T-helper 17 cell (primary cell): ENCODE measurements at places on chromosomes 2 and 18. TPM values are rescaled to one million over a fixed set of nuclear protein-coding genes. Genes with fewer than 3 reads are reported as not detected.

Gene NAB1
- 29.0 TPM for total RNA-seq

Gene SEMA4C
- total RNA-seq, result 25.5 TPM

Gene BOLL
- not detected for total RNA-seq

Gene PRKAG3
- total RNA-seq, result not detected

Gene TMEM150A
- total RNA-seq, result 7.7 TPM

Gene LYPD6
- not detected for total RNA-seq

Gene NDUFS1
- total RNA-seq, result 30.9 TPM

Gene CYP27C1
- not detected for total RNA-seq

Gene TPO
- total RNA-seq, result 2.4 TPM

Gene SOWAHC
- 1.1 TPM for total RNA-seq

Gene SIX3
- total RNA-seq, result not detected

Gene B3GNT7
- 0.37 TPM for total RNA-seq

Gene TMEM169
- 2.2 TPM for total RNA-seq

Gene G6PC2
- total RNA-seq, result not detected

Gene CGREF1
- total RNA-seq, result not detected

Gene NEB
- total RNA-seq, result 1.7 TPM

Gene CCBE1
- not detected for total RNA-seq

Gene LIMS3
- not detected for total RNA-seq

Gene HOXD3
- total RNA-seq, result not detected

Gene AGAP1
- total RNA-seq, result 16.8 TPM

Gene RIT2
- not detected for total RNA-seq

Gene SULT1C4
- total RNA-seq, result 0.31 TPM

Gene NYAP2
- total RNA-seq, result not detected

Gene RGPD5
- total RNA-seq, result 218 TPM

Gene TMEM247
- not detected for total RNA-seq

Gene SP5
- not detected for total RNA-seq

Gene MAP2
- 0.17 TPM for total RNA-seq

Gene ALLC
- total RNA-seq, result not detected

Gene SERPINE2
- 0.37 TPM for total RNA-seq

Gene GATA6
- total RNA-seq, result not detected

Gene NOTO
- not detected for total RNA-seq

Gene TLK1
- total RNA-seq, result 193 TPM

Gene C2orf42
- total RNA-seq, result 13.7 TPM

Gene IL1A
- 0.35 TPM for total RNA-seq

Gene SERPINB4
- not detected for total RNA-seq

Gene MRPS5
- 30.1 TPM for total RNA-seq

Gene HYCC2
- 36.5 TPM for total RNA-seq

Gene EIF5B
- 36.2 TPM for total RNA-seq

Gene AMER3
- total RNA-seq, result not detected

Gene SNORC
- total RNA-seq, result 1.0 TPM

Gene DNAH7
- 0.37 TPM for total RNA-seq
